ENCODE measurements at places on chromosomes 1 and 21.

DNA sequence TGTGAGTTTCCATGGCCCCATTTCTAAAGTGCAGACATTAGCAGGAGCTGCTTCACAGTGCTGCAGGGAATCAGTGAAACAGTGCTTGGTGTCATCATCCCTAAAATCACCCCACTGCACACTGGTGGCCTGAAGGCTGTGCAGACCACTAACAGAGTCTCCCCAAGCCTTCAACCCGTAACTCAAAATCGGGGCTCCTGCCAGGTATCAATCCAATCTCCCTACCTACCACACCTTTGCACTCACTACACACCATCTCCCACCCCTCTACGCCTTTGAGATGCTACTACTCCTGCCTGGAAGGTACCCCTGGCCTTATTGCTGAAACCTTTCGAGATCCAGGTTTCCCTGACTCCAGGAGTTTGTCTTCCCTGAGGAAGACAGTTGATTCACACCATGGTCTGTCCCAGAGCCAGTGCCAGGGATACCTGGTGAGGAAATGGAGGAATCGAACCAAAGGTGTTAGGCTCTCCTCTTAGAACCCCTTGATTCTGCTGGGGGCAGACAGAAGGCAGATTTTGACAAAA lies 25.5 kb downstream of the SLC2A1 start:
- no peak for DNase-seq

GRCh38 chr1:227947676-227948492 lies at the start of gene WNT9A:
Gene WNT9A, minus strand, starts transcription at chr1:227947932. Its CDS starts 45 bp downstream, at chr1:227947887.
- no peak for DNase-seq

DNA sequence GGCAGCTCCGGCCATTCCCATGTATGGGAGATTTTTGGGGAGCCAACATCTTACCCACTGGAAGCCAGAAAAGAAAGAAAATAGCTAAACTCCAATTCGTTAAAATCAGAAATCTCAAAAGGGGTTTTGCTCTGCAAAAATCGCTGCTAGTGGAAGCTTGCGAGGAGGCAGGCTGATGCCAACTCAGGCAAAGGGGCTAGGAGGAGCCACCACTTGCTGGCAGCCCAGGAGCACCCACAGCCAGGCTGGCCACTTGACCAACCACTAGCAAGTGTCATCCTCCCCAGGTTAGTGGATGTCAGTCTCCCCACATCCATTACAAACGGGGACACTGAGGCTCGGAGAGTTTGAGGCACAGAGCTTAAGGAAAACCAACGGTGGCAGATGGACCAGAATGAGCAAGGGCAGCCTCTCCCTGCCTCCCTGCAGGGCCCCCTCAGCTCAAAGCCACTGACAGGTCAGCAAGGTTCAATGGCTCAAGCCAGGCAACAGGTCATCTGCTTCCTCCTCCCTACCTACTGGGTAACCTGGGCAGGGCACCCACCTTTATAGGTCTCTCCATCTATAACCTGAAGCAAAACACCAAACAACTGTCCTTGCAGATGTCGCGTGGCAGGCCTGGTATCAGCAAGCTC lies 10.8 kb downstream of the KCNN3 start:
- no peak for DNase-seq

DNA sequence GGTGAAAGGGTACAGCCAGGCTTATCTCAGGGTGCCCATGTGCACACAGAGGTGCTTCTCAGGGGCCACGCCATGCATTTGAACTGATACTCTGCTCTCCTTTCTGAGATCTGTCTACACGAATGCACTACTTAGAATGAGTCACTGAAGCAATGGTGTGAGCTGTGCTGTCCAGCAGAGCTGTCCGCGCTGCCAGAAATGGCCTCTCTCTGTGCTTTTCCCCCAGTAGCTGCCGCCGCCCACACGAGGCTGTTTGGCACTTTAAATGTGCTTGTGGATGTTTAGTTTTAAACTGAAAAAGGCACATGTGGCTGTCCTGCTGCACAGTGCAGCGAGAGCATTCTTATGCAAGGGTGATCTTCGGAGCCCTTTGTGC lies 87.1 kb upstream of the COL6A1 start:
- DNase-seq = no peak

- DNase-seq = no peak
Measured at GRCh38 chr1:173020138-173020750, 30.5 kb downstream of the TNFSF18 start.

GRCh38 chr1:36365381-36365780 lies 20.3 kb downstream of the STK40 start:
- no peak for DNase-seq

DNA sequence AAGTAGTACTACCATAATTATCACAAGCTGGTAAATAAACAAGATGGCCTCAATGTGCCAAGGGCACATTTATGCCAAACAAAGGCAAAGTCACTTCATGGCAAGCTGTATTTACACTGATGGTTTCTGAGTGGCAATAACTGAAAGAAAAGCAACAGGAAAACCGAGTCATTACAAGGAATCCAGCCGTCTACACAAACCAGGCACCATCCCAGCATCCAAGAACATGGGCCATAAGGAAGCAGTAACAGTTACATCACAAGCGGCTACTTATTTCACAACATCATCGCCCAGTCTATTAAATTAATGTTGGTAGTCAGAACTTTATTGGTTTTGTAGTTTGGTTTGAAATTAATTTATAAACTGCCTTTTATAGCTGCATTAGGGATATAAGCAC lies 214.2 kb downstream of the RERE start:
- DNase-seq = no peak

GRCh38 chr1:166184897-166185296 lies 18.1 kb upstream of the FAM78B start:
- DNase-seq = no peak

DNA sequence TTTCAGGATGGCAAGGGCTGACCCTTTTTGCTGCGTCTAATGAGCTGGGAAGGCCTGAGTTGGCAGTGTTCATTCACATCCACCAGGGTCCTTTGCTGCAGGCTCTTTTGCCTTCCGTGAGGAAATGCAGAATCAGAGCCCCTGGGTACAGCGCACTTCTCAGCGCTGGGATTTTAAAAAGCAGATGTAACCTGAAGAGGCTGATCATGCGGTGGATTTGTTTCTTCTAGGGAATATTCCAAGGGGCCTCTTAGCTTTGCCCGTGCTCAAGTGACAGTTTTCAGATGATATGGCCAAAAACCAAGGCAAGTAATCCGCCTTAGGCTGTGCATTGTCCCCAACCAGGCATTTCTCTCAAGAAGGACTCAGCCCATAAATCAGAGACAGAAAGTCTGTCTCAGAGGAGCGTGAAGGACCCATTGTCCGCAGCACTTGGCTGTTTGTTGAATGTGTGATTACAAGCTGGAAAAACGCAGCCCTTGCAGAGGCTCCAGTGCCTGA lies 237.6 kb downstream of the PTPRC start:
- no peak for DNase-seq

DNA sequence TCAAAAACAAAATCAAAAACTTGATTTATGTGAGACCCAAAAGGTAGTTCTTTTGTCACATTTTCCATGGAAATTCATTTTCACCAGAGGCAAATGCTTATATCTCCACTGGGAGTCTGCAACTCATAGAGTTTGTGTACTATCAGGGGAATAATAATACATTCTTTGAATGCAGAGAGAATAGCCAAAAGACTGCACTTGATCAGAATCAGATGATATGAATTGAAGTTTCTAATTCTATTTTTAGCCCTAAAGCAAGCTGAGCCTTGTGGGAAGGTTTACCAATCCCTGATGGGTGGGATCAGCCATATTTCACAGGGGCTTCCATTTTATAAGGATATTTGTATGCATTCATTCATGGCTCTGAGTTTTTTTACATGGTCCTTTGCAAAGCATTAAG lies 49.6 kb downstream of the TSEN15 start:
- DNase-seq = no peak

DNA sequence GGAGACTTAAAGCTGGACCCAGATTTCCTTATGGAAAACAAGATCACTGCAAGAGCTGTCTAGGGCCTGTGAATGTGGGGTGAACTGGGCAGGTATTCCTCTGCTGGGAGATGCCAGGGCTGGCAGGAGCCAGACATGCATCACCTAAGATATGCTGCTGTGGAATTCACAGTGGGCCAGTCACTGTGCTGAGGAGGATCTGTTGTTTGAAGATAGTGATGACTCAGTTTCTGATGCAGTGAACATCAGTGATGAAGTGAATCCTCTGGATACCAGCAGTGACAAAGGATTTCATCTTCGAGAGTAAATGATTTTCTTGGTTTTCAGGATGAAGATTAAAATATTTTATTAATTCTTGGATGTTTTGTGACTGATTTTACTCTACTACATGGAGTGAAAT lies 29.9 kb upstream of the CAMSAP2 start:
- no peak for DNase-seq

DNA sequence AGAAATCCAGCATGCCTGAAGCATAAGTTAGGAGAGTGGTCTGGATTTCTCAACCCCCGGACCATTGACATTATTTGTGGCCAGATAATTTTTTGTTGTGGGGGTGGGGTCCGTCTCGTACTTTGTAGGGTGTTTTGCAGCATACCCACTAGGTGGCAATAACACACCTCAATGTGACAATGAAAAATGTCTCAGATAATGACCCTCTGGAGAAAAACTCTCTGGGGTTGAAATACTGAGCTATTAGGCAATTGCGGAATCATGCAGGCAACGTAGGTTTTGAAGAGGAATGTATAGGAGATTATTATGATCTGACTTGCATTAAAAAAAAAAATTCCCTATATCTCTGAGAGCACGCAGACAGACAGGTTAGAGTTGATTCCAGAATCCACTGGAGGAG lies 25.3 kb upstream of the RRP15 start:
- DNase-seq = no peak

DNA sequence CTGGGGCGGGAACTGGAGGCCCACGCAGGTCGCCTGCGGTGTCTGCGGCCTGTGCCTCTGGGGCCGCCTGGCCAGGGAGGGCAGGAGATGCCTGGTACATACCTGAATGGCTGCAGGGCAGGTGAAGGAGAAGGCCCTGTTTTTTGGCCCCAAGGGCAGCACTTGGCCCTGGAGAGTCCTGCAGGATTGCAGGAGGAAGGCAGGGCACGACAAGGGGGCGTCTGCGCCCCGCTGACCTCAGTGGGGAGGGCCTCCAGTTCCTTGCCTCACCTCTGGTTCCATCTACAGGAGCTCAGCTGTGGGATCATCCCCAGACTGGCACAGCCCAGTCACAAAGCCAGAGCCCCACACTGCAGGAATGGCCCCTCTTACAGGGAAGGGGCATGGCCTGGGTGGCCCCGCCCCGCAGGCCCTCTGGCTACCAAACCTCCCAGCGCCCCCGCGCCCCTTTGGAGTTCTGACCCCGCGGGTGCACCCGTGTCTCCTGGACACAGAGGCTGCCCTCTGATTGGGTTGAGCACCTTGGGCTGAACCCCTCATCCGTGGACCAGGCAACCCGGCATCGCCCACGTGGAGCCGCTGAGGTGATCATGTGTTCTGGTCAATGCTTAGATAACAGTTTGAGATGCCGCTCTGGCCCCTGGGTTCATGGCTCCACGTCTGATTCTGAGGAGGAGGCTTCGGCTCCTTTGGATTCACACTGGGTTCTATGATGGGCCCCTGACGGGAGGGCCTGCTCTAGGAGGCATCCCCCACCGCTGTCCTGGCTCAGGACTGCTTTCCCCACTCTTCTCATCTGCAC lies 1.3 kb upstream of the PEX10 start:
- no peak for DNase-seq

DNA sequence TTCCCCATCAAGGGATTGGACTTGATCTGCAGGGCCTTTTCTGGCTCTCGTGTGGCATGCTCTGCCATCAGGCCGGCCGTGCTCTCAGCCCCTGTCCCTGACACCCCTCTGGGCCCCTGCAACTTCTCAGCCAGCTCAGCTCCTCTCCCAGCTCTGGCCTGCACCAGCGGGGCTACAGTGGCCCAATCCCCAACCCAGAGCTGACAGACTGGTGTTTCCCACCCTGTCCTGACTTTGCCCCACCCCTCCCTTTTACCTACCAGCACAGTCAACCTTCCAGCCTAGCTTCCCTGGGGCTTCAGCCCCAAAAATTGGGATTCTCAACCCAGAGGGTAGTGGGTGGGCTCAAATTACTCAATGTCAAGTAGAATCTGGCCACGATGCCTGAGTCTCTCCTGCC lies 149.3 kb downstream of the SYF2 start:
- DNase-seq = no peak

DNA sequence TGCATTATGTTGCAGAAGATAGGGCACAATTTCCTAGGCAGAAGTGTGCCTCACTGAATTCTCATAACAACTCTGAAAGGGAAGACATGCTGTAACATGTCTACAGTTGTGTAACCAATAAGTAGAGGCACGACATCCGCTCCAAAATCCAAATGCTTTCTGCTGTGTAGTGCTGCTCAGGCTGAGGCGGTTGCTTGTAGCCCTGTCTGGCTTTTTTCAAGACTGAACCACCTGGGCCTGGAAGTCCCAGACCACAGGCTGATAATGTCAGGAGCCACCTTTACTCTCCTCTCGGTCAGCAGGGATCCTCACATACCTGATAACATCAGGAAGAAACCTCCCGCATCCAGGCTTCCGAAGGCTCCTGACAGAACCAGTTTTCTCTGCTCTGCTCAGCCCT lies 10.9 kb downstream of the AKNAD1 start:
- DNase-seq = no peak

GRCh38 chr1:223095870-223096269 lies 47.2 kb downstream of the TLR5 start:
- no peak for DNase-seq

DNA sequence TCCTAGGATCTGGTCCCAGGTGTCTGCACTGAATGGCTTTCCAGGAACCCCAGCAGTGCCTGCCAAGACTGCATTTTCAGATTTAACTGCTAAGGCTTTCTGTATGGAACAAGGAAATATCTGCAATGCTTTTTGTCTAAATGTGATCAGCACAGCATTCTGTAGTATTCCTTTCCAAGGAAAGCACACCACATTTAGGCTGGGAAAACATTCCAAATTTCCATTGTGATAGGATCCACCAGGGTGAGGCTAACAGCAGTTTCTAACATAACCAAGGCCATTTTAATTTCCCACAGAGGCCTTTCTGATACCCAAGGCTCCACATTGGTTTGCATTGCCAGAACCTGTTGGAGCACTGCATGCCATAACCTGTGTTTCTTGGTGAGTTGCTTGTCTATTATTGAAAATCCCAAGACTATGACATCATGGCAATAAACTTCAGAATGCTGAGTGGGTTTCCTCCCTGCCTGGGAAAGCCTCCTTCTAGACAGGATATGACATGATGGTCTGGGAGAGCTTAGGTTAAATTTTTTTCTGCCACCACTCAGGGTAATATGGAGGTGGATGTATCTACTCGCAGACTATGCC lies 23.3 kb upstream of the PTGFRN start:
- no peak for DNase-seq

DNA sequence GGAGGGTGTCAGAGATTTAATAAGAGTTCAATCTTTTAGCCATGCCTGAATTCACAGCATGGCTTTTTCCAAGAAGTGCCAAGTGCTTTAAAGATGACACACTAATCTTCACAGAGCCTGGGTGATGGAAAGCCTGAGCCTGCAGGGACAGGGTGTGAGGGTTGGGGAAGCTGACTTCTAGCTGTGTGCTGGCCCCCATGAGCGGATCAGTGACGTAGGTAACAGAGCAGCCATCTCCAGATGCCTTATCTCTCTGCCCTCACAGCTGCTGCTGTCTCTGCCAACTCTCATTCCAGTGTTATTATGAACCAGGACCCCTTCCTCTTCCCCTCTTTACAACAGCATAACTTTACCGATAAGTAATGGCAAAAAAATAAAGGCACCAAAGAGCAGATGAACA lies 30.6 kb downstream of the FAM78B start:
- no peak for DNase-seq

GRCh38 chr21:44443291-44443890 lies 11.9 kb upstream of the LRRC3 start:
- no peak for DNase-seq

- DNase-seq = no peak
Measured at GRCh38 chr1:71438626-71439025, 357.8 kb upstream of the ZRANB2 start.
